Activated T-cell treated with anti-CD3 and anti-CD28 coated beads, Interleukin-2, amount 50 U/mL, for 72 hours (primary cell): ENCODE measurements at places on chromosomes 16 and 17. TPM values are rescaled to one million over a fixed set of nuclear protein-coding genes. Genes with fewer than 3 reads are reported as not detected.

DNA sequence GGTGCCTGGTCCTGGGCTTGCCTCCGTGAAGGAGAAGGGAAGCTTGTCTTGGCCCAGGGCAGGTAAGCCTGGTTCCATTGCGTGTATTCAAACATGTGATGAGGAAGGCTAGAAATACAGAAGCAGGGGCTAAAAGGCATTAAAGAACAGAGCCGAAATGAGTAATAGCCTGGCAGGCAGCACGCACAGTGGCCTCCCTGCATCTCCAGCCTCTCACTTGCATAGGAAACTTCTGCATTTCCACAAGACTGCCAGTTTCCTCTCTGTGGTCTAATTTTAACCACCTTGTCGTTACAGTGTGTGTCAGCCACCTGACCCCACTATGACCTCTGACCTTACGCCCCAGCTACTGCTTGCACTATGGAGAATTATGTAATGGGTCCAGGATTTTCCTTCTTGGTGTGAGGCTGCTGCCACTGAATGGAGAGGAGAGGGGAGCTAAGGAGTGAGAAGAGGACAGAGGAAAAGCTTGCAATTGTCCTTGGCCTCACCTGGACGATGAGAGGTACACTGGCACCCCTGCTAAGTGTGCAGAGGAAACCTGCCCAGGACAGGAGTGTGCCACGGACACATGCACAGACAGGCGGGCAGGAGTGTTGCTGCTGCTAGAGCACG is 32.8 kb downstream of the HIC1 start:
- no peaks in the 10 kb centered on the region for H3K27me3 ChIP-seq
- H3K4me3 ChIP-seq, result peak overlapping the region; percentile 56
- peaks cover 86% of the 10 kb centered on the region for H3K4me1 ChIP-seq
- DNase-seq, result peak; percentile 70

Gene WFDC1
- total RNA-seq, result not detected

DNA sequence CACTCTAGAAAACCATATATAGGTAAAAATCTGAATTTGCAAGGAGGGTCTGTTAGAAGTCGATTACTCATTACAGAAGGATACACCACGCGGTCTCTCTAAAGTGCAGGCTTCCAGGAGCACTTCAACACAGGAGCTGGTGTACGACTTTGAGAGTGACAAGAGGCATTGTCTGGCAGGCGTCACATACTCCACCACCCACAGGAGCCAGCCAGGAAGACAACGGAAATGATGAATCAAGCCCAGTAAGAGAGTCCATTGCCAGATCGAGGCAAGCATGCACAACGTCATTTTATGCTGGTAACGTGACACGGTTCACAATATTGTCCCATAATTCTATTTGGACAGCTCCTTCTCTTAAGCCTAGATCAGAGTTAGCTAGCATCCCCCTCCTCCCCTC is 15.0 kb upstream of the CACNG4 start:
- no peak overlapping the region for H3K27ac ChIP-seq
- H3K4me3 ChIP-seq, result no peak overlapping the region
- H3K27me3 ChIP-seq, result peaks cover 48% of the 10 kb centered on the region

DNA sequence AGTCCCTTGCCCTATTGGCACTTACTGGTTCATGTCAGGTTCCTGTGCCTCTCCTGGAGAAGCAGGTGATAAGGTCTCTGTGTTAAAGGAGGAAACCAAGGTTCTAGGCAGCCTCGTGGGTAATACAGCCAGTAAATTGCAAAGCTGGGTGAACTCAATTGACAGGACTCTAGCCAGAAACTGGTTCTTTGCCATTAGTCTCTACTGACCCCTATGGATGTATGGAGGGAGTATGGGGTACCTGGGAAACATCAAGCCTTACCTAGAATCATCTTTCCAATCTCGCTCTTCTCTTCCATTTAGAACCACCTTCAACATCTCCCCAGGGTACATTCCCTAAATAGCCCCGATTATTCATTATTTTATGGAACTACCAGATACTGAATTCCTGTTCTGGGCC is 169.3 kb downstream of the CDH13 start:
- no peak for DNase-seq
- no peaks in the 10 kb centered on the region for H3K27me3 ChIP-seq
- no peaks in the 10 kb centered on the region for H3K36me3 ChIP-seq
- H3K4me1 ChIP-seq, result no peaks in the 10 kb centered on the region

GRCh38 chr16:70437017-70437581 is 1.8 kb downstream of the ST3GAL2 start:
- H3K4me1 ChIP-seq, result peaks cover 47% of the 10 kb centered on the region
- DNase-seq, result no peak
- peaks cover 7% of the 10 kb centered on the region for H3K36me3 ChIP-seq
- H3K27me3 ChIP-seq, result no peaks in the 10 kb centered on the region
- peak overlapping the region; percentile 94 for H3K4me3 ChIP-seq

GRCh38 chr16:16186820-16187219 is 36.5 kb downstream of the ABCC6 start:
- H3K36me3 ChIP-seq, result no peaks in the 10 kb centered on the region
- H3K27me3 ChIP-seq, result peaks cover 2% of the 10 kb centered on the region
- no peaks in the 10 kb centered on the region for H3K4me1 ChIP-seq
- DNase-seq, result no peak

- H3K4me3 ChIP-seq, result no peak overlapping the region
- H3K27me3 ChIP-seq, result no peaks in the 10 kb centered on the region
- no peaks in the 10 kb centered on the region for H3K36me3 ChIP-seq
- no peak for DNase-seq
- no peak overlapping the region for H3K27ac ChIP-seq
Measured at GRCh38 chr16:53769787-53770186, 65.8 kb downstream of the FTO start.

Gene MT3
- total RNA-seq, result 6.8 TPM

DNA sequence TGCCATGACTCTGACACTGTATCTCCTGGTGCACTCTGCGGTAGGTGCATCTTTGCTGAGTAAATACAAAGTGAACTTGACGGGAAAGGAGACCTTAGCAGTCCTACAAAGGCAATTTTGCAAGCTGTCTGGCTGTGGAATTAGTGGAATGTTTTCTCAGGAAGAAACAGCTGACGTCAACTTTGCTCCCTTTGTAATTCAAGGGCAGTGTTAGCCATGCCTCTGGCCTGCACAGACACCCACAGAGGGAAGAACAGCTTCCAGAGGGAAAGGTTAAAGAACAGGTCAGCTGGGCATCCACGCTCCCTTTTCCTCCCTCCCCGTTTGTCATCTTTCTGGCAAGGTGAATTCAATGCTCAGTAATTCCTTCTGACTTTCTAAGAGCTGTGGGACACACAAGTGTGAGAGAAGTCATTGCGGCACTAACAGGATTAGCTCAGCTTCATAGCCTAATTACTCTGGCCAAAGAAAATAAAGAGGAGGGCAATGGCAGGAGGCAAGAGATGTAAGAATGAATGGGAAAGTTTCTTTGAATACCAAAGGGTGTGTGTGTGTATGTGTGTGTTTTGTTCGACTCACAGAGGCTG is 476.9 kb upstream of the GOT2 start:
- no peaks in the 10 kb centered on the region for H3K27me3 ChIP-seq
- H3K4me1 ChIP-seq, result peaks cover 8% of the 10 kb centered on the region
- H3K4me3 ChIP-seq, result no peak overlapping the region
- H3K27ac ChIP-seq, result no peak overlapping the region
- no peak for DNase-seq

DNA sequence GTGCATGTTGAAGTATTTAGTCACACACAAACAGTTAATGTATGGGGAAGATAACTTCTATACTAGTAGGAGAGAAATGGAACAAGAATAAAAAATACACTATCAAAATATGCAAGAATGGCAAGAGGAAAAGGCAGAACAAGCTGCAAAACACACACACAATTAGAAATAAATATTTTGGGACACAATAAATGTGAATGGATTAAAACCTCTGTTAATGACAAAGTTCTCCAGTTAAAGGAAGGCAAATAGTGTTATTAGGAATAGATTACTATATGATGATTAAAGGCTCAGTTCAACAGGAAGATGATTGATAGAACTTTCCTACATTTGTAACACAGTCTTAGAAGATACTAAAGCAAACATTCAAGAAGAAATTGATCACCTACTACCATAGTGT is 106.3 kb upstream of the ZNF750 start:
- no peak for DNase-seq
- H3K27ac ChIP-seq, result peak overlapping the region; percentile 15
- no peaks in the 10 kb centered on the region for H3K27me3 ChIP-seq
- H3K36me3 ChIP-seq, result peaks cover 40% of the 10 kb centered on the region
- H3K4me1 ChIP-seq, result no peaks in the 10 kb centered on the region

Gene DNAH17
- 0.76 TPM for total RNA-seq
